ENCODE measurements at places on chromosomes 7 and 10.

DNA sequence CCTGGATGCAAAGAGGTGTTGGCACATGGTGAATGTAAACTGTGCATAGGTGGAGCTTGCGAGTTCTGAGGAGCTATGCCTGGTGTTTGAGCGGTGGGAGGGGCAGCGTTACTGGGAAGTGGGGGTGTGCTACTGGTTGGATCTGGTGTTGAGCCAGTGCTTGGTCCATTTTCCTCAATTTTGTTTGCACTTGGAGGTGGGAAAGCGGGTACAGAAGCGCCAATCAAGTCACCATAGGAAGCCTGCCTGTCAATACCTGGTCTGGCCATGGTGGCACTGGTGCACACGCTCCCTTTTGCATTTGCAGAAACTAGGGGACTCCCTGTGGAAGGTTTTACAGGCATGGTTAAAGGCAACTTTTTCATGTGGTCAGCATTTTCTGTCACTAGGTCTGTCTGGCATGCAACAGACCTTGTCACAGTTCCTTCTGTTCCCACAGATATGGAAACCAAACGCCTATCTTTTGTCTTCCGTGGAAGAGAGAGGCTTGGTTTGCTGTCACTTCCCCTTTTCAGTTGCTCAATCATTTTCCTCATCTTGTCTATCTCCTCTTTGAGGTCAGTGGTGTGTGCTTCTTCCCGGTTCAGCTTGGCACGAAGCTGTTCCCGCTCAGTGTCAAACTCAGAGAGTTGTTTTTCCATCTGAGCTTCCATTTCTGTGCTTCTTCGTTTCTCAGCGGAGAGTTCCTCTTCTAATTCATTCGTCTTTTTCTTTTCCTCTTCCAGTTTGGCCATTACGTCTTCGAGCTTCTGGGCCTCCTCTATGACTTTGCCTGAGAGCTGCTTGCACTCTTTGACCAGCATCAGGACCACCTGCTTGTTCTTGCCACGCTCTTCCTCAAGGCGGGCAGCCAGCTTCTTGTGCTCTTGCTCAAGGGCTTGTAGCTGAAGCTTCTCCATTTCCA, 81.1 kb downstream of the CTTNBP2 start:
- no peak for DNase-seq

- DNase-seq, result no peak
These were observed 30.8 kb downstream of the CHCHD3 start for GRCh38 chr7:133051066-133051465.

DNA sequence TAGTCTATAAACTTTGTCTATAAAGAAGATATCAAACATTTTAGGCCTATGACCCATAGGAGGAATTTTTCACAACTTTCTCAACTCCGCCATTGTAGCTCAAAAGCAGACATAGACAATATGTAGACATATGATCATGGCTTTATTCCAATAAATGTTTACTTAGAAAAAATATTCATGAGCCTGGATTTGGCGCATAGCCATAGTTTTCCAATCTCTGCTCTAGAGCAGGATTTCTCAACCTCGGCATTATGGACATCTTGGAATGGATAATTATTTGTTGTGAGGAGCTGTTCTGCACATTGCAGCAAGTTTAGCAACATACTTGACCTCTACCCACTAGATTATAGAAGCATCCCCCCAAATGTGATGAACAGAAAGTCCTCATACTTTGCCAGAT, 532.6 kb downstream of the ANKRD7 start:
- DNase-seq, result no peak

DNA sequence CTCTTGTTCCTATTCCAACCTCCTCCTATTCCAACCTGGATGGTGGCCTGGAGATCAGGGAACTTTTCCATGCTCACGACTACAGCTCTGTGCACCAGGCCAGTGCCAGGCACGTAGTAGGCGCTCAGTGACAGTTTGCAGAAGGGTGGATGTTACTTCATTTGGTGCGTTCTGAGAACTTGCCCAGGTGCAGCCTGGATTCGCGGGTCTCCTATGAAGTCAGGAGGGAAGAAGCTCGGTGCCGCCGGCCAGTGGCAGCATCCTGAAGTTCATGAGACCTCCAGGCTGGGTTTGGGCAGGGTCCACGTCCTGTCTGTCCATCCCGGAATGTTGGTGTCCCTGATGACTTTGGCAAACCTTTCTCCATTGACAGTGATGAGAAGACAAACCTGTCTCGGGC, 21.3 kb downstream of the LHPP start:
- no peak for DNase-seq

DNA sequence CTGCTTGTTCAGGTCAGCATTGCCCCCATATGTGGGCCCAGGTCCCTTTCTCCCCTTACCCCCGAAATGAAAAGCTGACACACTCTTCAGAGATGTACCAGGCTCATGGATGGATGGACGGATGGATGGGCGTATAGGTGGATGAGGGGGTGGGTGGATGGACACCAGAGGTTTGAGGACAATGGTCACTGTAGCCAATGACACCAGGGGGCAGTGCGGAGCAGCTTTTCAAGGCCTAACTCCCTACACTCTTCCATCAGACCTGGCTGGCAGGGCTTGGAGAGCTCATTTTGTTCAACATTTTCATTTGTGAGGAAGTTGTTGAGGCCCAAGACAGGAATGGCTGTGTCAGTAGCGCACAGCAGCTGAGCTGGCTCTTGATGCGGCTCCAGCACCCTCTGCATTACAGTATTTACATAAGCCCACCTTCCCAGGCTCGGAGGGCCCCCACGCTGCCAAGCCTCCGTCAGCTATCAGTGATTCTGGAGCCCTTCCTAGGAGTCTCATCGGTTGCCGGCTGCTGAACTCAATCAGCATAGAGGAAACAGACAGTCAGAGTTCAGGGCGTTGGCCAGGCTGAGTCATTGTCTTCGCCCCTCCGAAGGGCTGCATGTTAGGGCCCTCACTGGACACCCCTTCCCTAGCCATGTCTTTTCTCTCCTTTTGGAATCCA, 11.6 kb upstream of the FFAR4 start:
- DNase-seq, result peak; percentile 33

DNA sequence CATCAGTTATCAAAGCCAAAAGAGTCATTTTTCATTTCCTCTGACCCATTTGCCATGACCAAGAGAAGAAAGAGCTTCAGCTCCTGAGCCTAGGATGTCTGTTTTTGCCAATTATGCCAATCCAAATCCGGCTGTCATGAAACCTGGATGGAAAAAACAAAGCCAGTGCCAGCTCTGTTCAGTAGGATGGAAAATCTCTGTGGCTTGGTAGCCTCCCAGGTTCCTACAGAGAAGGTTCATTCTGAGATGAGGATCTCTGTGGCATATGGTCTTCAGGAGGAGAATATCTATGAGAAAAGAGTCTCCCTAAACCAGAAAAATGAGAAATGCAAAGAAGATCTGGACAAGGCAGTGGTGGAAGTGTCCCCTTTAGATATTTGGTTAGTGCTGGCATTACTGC, 475.4 kb downstream of the CNTNAP2 start:
- no peak for DNase-seq

DNA sequence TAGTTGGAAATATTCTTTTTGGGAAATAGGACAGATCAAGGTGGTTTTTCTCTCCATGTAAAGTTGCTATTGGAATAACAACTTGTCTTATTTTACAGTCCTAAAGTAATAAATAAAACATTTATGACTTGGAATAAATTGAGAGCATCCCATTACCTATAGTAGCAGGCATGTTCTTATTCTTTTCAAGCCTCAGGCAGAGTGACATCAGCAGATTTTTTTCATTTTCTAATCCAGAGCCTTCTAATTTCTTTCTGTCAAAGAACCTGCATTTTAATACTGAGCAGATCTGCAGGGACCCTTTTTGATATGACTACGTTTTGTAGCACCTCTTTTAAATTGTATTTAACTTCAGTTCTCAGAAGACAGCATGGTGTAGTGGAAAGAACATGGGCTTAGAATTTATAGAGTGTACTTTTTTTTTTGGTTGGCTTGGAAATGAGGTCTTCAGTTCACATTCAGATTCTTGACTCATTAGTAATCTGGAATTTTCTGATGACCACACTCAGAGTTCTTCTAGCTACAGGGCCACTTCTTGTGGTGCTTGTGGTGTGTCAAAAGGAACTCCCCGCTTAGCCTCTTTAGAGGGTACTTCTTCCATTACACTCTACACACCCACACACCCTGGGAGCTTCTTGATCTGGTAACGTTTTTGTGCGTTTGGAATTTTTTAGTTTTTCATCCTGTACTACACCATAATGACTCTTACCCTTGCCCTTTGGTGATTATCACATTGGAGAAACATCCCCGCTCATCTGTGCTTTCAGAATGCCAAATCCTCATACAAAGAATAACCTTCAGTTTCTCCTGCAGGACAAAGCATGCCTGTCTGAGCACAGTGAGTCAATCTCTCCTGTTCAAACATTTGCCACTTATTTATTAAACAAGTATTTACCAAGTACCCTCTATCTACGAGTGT, 34.6 kb downstream of the AGK start:
- peak; percentile 15 for DNase-seq

DNA sequence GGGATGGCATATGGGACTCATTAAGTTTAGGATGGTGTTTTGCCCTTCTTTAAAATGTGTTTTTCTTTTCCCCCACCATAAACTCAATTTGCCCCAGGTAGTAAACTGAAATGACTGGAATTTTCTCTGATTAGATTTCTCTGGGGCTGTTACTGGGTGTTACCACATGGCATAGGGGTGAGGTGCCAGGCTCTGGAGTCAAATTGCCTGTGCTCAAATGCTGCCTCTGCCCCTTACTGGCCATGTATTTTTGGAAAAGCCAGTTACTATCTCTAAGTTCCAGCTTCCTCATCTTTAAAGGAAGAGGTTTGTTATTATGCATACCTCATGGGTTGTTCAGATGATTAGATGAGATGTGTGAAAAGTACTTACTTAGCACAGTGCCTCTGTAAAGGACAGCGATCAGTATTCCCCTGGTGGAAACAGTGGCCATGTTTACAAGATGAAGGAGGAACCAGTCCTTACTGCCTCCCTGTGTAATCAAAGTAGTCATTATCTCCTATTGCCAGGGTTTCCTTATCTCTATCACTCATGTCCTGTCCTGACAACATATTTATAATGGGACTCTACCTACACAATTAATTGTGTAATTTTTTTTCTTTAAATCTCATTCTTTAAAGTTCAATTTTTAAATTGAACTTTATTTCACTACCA, 352.0 kb downstream of the KCNMA1 start:
- no peak for DNase-seq

- DNase-seq, result no peak
These were observed 234.6 kb upstream of the CCDC6 start for GRCh38 chr10:60140651-60141632.

GRCh38 chr7:156140447-156140846, 328.2 kb upstream of the SHH start:
- no peak for DNase-seq

DNA sequence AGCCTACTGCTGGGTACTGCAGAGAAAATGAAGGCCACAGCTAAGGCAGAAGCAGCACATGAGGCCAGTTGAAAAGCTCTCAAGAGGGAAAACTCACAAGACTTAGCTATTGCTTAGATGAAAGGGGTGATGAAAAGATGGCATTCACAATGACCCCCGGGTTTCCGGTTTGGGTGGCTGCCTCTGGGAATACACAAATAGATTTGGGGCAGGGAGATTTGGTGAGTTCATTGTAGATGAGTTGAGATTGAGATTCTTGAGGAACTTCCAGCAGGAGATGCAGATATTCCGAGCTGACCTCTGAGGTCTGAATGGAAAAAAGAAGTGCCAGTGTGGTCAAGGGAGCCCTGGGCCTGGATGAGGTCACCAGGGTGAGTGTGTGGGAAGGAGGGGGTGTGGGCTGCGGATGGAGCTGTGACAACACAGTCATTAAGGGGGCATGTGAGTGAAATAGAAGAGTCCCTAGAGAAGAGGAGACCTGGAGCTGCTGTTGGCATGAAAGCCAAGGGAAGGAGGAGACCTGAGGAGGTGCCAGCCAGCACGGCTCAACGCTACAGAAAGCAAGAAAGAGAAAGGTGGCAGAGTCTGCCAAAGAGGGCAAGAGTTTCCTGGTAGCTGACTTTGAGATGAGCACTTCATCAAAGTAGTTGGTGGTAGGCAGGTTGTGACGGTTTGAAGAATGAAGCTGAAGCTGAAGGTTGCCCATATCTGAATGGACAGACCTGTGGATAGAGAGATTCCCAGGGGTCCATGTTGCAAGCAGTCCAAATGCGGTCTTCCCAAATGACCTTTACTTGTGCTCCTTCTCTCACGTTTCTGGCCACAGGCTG, 43.7 kb downstream of the HIF1AN start:
- no peak for DNase-seq

DNA sequence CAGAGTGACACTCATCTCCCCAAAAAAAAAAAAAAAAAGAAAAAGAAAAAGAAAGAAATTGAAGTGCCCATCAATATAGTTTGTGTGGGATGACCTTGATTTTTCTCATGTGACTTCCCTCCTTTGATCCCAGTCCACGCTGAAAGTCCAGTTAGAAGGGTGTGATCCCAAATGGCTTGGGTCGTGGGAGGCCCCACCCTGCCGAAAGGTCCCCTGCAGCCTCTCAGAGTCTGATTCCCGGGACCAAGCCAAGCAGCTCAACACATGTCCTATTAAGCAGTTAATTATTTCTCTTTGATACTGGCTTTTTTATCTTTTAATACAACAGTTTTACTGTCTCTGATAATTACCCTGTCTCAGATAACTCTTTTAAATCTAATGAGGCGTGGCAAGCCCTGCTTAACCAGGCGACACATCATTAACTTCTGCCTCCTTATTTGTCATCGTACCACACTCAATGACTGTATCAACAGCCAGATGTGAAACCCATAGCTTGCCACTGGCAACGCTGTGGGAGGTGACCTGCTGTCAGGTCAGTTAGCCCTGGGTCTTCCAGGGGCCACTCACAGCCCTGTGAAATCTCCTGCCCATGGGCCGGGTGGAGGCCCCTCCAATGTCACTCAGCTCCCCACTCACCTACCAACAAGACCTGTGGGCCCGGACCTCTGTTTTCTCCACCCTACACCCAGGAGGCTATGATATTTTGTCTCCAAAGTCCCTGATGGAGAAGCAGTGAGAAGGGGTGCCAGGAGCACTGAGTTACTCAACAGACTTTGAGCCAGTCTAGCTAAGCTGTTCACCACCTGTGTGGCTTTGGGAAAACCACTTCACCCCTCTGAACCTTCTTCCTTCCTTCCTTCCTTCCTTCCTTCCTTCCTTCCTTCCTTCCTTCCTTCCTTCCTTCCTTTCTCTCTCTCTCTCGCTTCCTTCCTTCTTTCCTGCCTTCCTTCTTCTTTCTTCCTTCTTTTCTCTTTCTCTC, 110.0 kb upstream of the SFMBT2 start:
- DNase-seq, result no peak

- DNase-seq, result no peak
These were observed 26.7 kb upstream of the WNT2 start for GRCh38 chr7:117349570-117349969.

- no peak for DNase-seq
These were observed 17.5 kb downstream of the INPP5A start for GRCh38 chr10:132554991-132555647.

- no peak for DNase-seq
These were observed 138.0 kb upstream of the FRMD4A start for GRCh38 chr10:14468726-14469125.

GRCh38 chr7:50629238-50629901, 64.2 kb upstream of the DDC start:
- no peak for DNase-seq

DNA sequence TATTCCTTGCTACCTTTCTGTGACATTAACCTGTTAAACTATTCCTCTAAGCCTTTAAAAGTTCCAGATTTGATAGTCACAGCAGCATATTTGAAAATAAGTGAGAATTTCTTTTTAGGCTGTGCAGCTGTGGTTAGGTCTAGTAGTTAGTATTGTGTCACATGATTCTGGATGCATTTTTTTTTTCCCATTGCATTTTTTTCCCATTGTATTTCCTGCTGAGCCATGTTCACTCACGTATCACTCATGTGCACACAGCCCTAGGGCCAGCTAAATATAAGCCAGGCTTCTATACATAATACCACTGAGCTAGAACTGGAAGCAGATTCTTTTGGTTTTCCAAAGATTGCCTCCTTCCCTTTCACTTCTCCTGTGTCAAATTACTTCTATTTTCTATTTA, 37.4 kb downstream of the DNAJC9 start:
- no peak for DNase-seq
